T-helper 22 cell (primary cell): ENCODE measurements at places on chromosomes 5 and 9.

DNA sequence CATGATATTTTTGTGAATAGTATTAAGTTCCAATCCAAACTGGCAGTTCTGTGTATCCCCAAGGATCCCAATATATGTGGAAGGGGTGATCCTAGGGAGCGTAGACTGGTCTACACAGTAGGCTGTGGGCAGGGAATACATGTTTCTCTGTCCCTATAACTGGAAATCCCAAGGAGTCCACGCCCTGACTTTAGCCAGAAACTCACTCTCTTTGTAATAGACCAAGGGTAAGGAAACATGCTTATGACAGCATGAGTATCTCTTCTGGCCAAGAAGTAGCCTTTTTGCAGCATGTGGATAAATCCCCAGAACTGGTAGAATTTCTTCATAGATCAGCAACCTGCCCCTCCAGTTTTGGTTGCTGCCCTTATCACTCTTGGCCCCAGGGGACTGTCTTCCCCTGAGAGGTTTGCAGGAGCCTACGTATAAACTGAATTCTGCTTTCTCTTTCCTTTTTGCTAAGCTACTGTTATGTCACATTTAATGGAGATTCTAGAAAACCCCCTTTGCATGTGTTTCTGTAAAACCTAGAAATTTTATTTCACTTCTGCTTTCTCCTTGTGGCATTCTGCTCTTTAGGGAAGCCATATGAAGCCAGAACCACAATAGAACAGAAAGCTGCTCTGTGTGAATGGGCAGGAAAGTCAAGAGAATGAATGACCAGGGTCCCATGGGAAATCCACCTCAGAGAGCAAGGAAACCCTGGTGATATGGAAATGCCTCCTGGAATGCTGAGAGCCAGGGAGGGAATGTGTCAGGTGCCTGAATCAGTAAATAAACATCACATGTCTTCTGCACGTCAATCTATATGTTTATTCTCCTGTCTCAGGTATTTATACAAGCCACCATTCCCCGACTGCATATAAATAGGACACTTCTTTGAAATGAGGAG, 3.5 kb downstream of the IFNA2 start:
- no peak for DNase-seq

DNA sequence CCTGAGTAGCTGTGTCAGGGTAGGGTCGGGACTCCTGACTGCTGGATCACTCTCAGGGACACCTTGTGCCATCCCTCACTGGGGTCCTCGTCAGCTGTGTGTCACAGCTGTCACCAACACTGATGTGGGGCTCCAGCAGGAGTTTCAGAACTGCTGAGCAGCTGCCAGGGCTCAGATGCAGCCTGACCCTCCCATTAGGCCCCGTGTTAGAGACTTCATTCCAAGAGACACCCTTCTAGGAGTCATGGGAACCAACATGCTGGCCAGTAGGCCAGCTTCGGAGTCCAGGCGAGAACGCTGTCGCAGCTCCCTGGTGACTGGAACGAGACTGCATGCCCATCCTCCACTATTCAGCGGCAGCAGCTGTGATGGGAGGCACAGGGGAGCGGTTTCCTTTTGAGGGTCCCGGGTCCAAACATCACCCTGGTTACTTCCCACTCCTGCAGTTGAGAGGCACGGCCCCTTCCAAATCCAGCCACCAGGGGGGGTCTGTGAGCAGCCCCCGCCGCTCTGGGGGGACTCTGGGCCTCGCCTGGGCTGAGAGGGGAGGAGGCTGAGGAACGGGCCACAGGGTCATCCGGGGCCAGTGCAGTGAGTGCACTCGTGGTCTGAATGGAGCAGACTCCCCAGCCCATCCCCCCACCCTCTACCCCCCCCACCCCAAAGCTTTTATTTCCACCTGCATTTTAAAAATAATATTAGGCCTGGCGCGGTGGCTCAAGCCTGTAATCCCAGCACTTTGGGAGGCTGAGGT, 12.6 kb upstream of the TCF7 start:
- peak; percentile 43 for DNase-seq

- DNase-seq = no peak
Observed at GRCh38 chr5:130400091-130400490, 495.8 kb downstream of the CHSY3 start.

GRCh38 chr9:34399729-34400128, 23.0 kb upstream of the MYORG start:
- no peak for DNase-seq

- no peak for DNase-seq
Observed at GRCh38 chr9:92158097-92158601, 42.9 kb upstream of the SPTLC1 start.

- no peak for DNase-seq
Observed at GRCh38 chr9:90942555-90942954, 140.9 kb downstream of the SYK start.

- no peak for DNase-seq
Observed at GRCh38 chr5:30937070-30937469, 256.4 kb upstream of the CDH6 start.

GRCh38 chr5:71932655-71933338, 174.5 kb upstream of the MAP1B start:
- DNase-seq = no peak

- DNase-seq = no peak
Observed at GRCh38 chr5:160390787-160391696, 8.8 kb downstream of the FAM200C start.

GRCh38 chr5:157469687-157470086, 9.7 kb downstream of the NIPAL4 start:
- no peak for DNase-seq

- no peak for DNase-seq
Observed at GRCh38 chr9:116791326-116791725, 104.2 kb downstream of the TRIM32 start.

GRCh38 chr5:105218018-105218417, 1655.4 kb upstream of the NUDT12 start:
- no peak for DNase-seq

DNA sequence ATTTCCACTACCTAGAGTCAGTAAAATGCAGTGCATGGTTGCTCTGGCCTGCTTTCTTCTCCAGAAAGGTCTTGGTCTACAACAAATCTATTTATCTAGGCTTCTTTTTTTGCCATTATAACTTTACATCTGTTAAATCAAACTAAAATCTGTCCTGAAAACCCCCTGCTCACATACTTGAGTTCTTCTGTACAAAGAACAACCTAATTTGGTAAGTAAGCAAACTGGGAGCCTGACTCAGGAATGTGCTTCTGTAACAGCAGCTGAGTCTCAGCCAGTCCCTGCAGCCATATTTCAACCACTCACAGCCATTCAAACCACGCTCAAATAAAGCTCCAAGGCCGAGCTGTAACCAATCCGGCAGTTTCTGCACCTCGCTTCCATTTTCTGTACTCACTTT, 95.8 kb downstream of the PLPP1 start:
- no peak for DNase-seq

GRCh38 chr9:20562051-20562450, 60.2 kb downstream of the MLLT3 start:
- no peak for DNase-seq

- DNase-seq = no peak
Observed at GRCh38 chr5:663436-664342, 29.5 kb downstream of the TPPP start.

DNA sequence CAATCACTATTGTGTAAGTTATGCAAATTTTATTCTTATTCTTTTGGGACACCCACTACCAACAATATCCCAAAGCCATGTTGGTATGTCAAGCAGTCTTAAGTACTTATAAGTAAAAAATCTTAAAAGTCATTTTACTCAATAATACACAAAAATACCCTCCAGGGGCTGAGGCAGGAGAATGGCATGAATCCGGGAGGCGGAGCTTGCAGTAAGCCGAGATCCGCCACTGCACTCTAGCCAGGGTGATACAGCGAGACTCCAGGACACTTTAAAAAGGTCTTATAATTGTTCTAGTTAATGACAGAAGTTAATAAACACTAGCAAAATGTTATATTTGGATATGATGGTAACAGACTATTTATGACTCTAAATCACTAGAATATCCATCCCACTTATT, 16.8 kb downstream of the CLINT1 start:
- no peak for DNase-seq

GRCh38 chr9:37908698-37909186, 4.8 kb upstream of the SLC25A51 start:
- no peak for DNase-seq

DNA sequence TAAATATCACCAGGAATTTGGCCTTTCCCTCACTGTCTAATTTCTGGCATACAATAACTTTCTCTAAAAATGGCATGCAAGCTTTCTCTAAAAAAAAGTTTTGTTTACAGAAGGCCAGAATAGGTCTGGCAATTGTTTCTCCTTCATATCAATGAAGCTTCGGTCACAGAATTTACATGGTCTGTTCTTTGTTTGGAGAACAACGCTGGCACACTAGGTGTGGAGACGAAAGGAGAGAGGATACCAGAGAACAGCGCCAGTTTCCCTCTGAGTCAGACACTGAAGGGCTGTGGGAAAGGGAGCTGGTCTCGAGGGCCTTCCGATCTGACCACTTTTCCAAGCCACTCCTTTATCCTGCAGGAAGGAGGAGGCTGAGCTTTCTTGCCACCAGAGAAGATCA, 60.1 kb upstream of the ITGA1 start:
- no peak for DNase-seq

- no peak for DNase-seq
Observed at GRCh38 chr5:160770718-160771117, 81.3 kb downstream of the ATP10B start.

DNA sequence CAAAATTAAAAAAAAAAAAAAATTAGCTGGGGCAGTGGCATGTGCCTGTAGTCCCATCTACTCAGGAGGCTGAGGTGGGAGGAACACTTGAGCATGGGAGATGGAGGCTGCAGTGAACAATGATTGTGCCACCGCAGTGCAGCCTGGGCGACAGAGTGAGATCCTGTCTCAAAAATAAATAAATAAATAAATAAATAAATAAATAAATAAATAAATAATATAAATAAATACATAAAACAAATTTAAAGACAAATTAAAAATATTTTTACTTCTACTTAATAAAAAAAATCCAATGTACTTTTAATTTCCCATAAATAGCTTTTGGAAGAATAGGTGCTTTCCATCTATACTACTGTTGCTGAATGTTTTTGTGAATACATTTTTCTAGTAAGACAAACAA, 598.4 kb upstream of the EDIL3 start:
- no peak for DNase-seq

- DNase-seq = peak; percentile 8
Observed at GRCh38 chr5:52743970-52744369, 43.7 kb upstream of the ITGA1 start.

DNA sequence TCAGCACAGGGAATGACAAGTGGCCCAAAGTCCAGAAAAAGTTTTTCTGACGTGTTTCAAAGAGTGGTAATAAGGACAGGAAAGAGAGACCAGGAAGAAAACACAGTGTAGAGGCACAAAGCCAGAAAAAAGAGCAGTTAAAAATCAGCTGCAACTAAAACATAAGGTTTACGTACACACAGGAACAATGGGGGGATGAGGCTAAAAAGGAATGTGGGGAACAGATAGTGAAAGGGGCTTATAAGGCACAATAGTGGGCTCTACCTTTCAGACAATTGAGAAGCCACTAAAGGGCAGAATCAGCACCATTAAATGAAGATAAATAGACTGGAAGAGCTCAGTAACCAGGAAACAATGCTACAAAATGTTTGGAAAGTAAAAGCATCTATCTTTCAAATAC, 5.5 kb downstream of the ELP1 start:
- no peak for DNase-seq

DNA sequence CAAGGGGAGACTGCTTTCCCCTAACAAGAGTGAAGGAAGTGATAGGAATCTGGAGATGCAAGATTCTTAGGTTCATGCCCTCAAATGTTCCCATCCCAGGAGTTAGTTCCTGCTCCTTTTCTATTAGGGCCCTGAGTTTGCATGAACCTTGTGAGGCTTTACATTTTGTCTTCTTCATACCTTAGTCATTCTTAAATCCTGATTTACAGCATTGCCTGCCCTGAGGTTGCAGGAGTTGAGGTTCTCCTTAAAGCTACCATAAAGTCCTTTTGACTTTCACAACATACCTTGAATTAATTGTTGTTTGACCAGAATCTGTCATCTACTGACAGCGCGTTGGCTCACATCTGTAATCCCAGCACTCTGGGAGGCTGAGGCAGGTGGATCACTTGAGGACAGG, 151.5 kb upstream of the ABCA1 start:
- DNase-seq = no peak

DNA sequence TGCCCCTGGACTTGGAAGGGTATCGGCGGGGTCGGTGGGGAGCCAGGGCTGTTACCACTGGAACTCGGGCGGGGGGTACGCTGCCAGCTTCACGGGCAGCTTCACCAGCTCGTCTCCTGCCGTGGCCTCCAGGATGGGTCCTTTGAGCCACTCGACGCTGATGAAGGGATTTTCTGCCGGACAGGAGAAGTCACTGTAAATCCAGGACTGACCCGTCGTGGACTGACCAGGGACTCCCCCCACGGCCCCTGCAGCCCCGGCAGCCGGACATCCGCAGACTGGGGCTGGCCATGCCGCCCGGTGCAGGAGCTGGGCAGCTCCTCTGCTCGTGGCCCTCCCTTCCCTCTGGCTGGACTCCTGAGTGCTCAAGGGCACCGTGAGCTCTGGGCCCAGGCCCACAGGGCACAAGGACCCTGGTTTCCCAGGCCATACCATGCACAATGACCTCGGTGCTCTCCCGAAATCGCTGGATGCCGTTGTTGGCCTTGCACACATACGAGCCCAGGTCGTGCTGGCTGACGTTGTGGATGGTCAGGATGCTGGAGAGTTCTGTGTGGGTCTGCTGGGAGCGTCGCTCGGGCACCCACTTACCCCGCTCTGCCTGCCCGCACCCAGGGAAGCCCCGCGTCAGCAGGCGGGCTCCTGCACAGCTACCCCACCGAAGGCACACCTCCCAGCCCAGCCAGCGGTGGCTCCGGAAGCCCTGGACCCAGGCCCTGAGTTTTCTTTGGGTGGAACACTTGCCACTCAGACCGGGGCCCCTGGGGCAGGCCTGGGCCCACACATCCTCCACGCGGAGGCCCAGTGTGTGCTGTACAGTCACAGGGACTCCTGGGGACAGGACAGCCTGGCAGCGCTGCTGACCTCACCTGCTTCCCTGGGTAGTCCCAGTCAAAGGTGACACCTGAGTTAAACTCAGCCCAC, 20.3 kb downstream of the FLT4 start:
- DNase-seq = no peak

- no peak for DNase-seq
Observed at GRCh38 chr9:80158131-80158530, 586.4 kb downstream of the TLE4 start.

GRCh38 chr5:60521376-60522291, 178.3 kb downstream of the DEPDC1B start:
- no peak for DNase-seq
